Right lobe of liver (tissue), 6 donors: ENCODE measurements at places on chromosomes 12 and 14.

DNA sequence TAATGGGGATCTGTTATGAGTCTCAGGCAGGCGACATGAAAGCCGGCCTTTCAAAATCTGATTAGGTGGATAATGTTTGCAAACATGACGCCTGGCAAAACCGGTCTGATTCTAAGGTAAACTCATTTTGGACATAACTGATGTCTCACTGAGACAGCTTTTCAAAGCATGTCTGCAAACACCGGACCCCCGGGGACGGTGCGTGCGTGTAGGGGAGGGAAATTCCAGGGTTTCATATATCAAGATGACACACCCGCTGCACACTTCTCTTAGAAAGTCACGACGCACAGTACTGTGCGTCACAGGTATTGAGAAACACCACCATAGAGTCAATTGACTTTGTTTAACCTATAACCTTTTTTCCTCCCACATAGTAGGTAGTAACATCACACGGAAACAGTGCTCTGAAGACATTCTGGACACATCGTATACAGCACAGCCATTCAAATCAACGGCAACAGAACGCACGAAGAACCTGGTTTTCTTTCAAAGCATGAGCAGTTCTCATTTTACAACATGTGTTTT, 43.9 kb upstream of the TESC start:
- peak; percentile 69 for DNase-seq
- H3K27ac ChIP-seq: peak overlapping the region; percentile 63
- H3K36me3 ChIP-seq: peaks cover 8% of the 10 kb centered on the region
- H3K4me1 ChIP-seq: peaks cover 19% of the 10 kb centered on the region
- no peaks in the 10 kb centered on the region for H3K27me3 ChIP-seq
- no peak overlapping the region for H3K4me3 ChIP-seq

- H3K4me1 ChIP-seq: no peaks in the 10 kb centered on the region
- no peak overlapping the region for H3K27ac ChIP-seq
- no peaks in the 10 kb centered on the region for H3K36me3 ChIP-seq
- DNase-seq: no peak
- H3K4me3 ChIP-seq: no peak overlapping the region
These were observed 455.5 kb downstream of the AEBP2 start for GRCh38 chr12:19894803-19895202.

- H3K4me1 ChIP-seq: no peaks in the 10 kb centered on the region
- H3K27me3 ChIP-seq: peaks cover 10% of the 10 kb centered on the region
- DNase-seq: peak; percentile 72
- no peaks in the 10 kb centered on the region for H3K36me3 ChIP-seq
These were observed 539 bp upstream of the HMGA2 start for GRCh38 chr12:65823513-65824375.

DNA sequence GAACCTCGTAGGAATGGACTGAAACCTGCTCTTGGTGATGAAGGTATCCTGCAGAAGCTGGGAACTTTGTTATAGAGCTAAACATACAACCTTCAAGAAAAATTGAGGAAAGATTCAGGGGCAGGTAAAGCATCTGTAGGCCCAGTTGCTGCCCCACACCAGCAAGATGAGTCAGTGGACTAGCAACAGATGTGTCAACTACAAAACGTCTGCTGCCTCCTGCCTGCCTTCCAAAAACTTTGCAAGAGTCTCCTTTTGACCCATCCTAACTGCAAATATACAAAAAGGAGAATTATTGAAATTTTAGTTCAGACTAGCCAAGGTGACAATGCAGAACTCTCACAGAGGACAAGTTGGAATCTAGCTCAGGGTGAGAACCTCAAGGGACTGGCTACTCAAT, 60.9 kb upstream of the TMTC1 start:
- no peak for DNase-seq
- no peaks in the 10 kb centered on the region for H3K4me1 ChIP-seq
- no peak overlapping the region for H3K4me3 ChIP-seq
- H3K27me3 ChIP-seq: no peaks in the 10 kb centered on the region
- no peaks in the 10 kb centered on the region for H3K36me3 ChIP-seq

- H3K27me3 ChIP-seq: no peaks in the 10 kb centered on the region
- no peaks in the 10 kb centered on the region for H3K4me1 ChIP-seq
- DNase-seq: no peak
- H3K27ac ChIP-seq: no peak overlapping the region
These were observed 43.1 kb downstream of the CHST11 start for GRCh38 chr12:104499668-104500332.

DNA sequence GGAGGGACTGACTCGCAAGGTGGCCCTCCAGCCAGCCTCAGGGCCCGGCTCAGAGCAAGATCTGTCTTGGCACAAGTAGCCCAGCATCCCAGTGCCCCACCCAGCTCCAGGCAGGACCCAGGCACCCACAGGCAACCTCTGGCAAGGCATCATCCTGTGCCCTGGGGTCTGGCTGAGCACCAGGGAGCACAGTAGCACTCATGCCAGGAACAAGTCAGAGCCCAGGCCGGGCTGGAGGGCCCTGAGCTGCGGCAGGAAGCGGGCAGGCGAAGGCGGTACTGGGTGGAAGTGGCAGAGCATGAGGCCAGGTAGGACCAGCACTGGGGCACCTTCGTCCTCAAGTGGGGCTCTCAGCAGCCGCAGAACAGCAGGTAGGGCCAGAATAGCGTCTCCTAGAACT, 5.2 kb upstream of the DIO3 start:
- no peak overlapping the region for H3K4me3 ChIP-seq
- DNase-seq: no peak
- H3K36me3 ChIP-seq: no peaks in the 10 kb centered on the region
- no peaks in the 10 kb centered on the region for H3K27me3 ChIP-seq
- H3K4me1 ChIP-seq: no peaks in the 10 kb centered on the region
- no peak overlapping the region for H3K27ac ChIP-seq

DNA sequence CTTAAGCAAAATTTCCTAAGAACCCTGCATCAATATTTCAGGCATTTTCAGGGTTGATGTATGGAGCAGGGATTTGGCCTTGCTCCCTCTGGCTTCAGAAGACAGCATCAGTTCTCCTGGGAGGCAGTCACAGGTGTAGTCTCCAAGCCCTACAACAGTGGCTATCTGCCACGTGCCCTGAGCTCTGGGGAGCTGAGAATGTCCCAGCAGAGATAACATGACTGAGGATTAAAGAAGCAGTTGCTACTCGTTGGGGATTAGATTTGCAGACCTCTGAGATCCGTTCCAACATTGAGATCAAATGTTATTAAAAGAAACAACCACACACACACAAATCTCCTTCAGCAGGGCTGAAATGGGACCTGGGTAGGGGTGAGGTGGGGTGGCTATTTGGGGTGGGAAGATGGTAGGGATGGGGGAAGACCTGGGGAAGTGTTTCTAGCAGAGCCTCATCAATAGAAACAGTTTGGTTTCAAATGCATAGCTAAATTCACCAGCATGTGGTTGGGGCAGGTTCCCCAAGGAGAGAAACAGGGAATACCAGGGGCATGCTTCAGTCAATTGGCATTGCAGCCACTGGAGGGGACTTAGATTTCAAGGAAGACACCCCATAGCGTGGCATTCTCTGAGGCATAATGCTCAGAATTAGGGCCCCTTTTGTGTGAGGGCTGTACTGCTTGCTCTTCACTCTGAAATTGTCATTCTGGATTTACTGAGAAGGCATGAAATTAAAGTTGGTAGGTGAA, 15.2 kb upstream of the FAM234B start:
- H3K27ac ChIP-seq: no peak overlapping the region
- no peaks in the 10 kb centered on the region for H3K4me1 ChIP-seq
- no peak overlapping the region for H3K4me3 ChIP-seq
- H3K36me3 ChIP-seq: no peaks in the 10 kb centered on the region

GRCh38 chr14:85336257-85336656, 193.7 kb upstream of the FLRT2 start:
- H3K4me3 ChIP-seq: no peak overlapping the region
- no peak overlapping the region for H3K27ac ChIP-seq
- H3K27me3 ChIP-seq: no peaks in the 10 kb centered on the region
- no peak for DNase-seq

GRCh38 chr12:46271863-46272262, 3.0 kb upstream of the SLC38A1 start:
- DNase-seq: no peak
- no peaks in the 10 kb centered on the region for H3K27me3 ChIP-seq
- no peak overlapping the region for H3K4me3 ChIP-seq
- H3K4me1 ChIP-seq: no peaks in the 10 kb centered on the region
- no peaks in the 10 kb centered on the region for H3K36me3 ChIP-seq
- no peak overlapping the region for H3K27ac ChIP-seq
